ENCODE measurements at places on chromosomes 5 and 9.

DNA sequence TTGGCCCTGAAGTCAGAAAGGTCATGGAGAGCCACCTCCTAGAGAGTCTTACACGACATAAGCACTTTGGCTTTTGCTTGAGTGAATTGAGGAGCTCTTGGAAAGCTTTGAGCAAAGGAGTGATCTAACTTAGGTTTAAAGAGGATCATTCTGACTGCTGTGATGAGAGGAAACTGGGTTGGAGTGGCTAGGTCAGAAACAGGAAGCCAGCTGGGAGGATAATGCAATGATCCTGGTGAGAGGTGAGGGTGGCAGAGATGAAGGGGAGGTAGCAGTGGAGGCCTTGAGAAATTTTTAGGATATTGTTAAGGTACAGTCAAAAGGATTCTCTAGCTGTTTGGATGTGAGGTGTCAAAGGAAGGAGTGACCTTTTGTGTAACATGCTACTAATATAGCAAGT is 32.2 kb upstream of the ROPN1L start:
- DNase-seq: no peak

DNA sequence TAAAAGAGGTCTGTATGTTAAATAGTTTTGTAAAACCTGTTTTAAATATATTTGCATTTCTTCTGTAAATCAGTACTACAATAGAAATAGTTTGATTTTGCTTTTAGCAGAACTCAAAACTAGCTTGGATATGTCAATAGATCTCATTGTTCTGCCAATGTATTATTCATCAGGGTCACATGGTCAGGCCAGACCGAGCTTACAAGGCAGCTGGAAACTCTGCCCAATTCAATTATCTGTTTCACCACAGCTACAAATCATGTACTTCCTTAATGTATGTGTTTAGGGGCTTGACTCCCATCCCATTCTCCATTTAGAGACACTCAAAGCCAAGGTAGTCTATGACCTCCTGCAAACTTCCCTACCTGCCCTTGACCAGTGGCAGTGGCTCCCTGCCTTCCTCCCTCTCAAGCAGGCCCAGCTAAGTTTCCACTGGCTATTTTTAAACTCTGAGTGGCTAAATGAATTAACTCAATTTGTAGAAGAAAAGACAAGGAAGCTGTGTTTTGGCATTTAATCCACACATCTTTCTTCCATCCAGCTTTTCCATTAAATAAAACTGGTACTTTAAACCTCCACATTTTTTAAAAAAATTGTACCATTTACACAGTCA is 46.4 kb upstream of the SELENOP start:
- no peak for DNase-seq

DNA sequence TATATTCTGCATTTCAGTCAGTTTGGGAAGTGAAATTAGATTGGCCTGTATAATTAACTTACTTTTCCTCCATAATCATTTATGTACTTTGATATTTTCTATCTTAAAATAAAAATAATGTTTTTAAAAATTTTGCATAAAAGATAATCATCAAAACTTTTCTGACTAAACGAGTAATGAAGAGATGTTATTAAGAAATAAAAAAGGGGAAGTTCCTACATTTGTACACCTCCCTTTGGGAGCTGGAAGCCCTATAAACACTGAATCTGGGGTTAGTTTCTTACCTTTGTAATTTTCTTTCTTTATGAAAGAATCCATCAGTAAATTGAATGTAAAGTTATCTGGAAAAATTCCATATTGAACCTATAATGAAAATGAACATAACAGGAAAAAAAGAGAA is 86.2 kb downstream of the MRPS27 start:
- no peak for DNase-seq

- peak; percentile 86 for DNase-seq
These were observed 1.1 kb downstream of the POLR1E start for GRCh38 chr9:37486616-37487548.

DNA sequence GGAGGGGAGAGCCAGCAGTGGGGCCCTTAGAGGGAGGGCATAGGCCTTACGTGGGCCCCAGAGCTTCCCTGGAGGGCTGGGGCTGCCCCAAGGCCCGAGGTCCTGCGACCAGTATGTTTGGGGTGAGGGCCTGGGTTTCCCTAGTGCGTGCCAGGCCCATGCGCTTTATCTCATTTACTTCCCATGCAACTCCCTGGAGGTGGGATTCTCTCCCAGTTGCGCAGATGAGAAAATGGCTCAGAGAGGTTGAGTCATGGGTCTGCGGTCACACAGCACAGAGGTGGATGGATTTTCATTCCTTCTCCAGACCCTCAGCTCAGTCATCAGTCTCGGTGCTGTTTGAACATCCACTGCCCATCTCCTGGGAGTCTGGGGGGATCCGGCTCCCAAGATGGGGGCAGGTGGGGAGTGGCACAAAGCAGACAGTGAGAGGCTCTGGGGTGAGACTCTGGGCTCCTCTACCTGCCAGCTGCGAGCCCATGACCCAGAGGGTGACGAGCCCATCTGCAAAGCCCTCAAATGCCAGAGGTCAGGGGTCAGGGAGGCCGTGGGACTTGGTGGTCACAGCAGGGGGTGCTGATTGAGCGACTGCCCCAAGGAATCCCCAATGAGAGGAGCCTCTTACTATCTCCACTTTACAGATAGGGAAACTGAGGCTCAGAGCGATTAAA is 171.2 kb downstream of the GAPVD1 start:
- DNase-seq: peak; percentile 54

- no peak for DNase-seq
These were observed 128.9 kb upstream of the CCNH start for GRCh38 chr5:87541676-87542075.

GRCh38 chr5:96984506-96985192 is 48.8 kb downstream of the LNPEP start:
- no peak for DNase-seq

- DNase-seq: no peak
These were observed 132.1 kb downstream of the PHF2 start for GRCh38 chr9:93708289-93708986.

DNA sequence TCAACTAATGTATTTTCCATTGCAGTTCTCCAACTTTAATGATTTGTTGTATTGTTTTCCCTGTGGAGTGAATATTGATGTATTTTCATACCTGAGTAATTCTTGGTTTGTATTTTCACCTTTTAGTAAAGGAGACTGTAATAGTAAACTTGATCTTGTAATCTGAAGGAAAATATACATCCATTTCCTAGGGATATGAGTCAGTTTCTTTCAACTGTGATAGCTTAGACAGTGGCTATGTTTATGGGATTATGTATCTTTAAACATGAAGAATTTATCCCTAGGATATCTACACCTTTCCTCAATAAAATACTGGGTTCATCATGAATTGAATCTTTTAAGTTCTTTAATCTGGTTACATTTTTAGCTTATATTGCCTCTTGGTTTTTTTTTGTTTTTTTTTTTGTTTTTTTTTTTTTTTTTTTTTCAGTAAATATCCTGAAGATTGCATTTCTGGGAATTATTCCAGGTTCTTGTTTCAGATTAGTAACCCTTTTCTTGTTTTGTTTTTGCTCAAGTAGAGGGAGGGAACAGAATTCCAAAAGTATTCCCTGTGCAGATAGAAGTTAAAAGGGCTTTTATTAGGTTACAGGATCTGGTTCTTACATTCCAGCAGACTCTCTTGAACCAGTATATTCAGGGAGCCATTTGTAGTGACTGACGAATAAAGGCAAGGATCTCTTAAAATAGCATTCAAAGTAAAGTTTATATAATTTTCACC is 7.1 kb downstream of the WDR36 start:
- DNase-seq: no peak

GRCh38 chr5:93593476-93594131 is 10.6 kb downstream of the NR2F1 start:
- DNase-seq: no peak

DNA sequence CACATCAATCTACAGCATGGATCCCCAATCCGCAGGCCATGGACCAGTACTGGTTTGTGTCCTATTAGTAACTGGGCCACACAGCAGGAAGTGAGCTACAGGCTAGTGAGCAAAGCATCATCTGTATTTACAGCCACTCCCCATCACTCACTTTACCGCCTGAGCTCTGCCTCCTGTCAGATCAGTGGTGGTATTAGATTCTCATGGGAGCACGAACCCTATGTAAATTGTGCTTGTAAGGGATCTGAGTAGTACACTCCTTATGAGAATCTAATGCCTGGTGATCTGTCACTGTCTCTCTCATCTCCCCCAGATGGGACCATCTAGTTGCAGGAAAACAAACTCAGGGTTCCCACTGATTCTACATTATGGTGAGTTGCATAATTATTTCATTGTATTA is 212.7 kb upstream of the FAM174A start:
- DNase-seq: no peak

DNA sequence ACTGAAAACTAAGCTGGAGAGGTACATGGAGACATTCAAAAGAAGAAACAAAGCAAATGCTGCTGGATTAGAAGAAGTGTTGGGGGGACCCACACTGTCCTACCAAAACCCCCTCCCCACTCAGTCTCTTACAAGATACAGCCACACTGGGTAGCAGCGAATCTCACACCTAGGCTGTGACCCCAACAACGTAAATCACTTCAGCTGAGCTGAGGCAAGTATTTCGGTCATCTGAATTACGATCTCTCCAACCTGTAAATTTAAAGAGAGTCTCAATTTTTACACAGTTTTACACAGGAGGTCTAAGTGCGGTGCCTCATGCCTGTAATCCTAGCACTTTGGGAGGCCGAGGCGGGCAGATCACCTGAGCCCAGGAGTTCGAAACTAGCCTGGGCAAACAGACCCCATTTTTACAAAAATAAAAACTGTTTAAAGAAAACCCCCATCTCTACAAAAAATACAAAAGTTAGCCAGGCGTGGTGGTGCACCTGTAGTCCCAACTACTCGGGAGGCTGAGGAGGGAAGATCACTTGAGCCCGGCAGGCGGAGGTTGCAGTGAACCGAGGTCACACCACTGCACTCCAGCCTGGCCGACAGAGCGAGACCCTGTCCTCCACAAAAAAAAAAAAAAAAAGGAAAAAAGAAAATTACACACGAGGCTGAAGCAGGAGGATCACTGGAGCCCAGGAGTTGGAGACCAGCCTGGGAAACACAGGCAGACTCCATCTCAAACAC is 3.4 kb downstream of the CAMSAP1 start:
- peak; percentile 15 for DNase-seq

- DNase-seq: no peak
These were observed 939.1 kb upstream of the ACO1 start for GRCh38 chr9:31445357-31445756.

- no peak for DNase-seq
These were observed 25.5 kb upstream of the SLC25A51 start for GRCh38 chr9:37929441-37929895.

DNA sequence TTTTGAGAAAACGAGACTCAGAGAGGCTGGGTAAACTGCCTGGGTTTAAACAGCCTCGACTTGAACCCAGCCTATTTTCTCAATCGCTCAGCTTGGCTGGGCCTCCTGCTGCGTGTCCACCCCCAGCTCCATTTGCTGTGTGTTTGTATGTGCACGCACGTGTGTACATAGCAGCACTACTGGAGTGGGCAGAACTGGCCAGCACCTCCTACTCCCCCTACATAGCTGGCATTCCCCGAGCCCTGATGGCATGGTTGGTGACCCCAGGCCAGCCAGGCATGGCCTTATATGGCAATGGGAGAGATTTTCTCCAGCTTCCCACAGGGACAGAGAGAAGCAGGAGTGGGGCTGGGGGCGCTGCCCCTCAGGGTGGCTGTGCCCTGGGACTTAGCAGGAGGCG is 4.1 kb downstream of the AIF1L start:
- DNase-seq: no peak

- DNase-seq: no peak
These were observed 111.5 kb downstream of the KDM4C start for GRCh38 chr9:6869081-6869948.
